ENCODE measurements at places on chromosomes 2 and 18. TPM values are rescaled to one million over a fixed set of nuclear protein-coding genes. Genes with fewer than 3 reads are reported as not detected.

Gene SP140
- total RNA-seq = not detected

Gene WNT6
- not detected for total RNA-seq

Gene ATAD2B
- 5.6 TPM for total RNA-seq

Gene MEIS1
- 14.6 TPM for total RNA-seq

Gene DNAJC27
- 1.3 TPM for total RNA-seq

Gene NRP2
- 20.4 TPM for total RNA-seq

Gene ST6GAL2
- 0.23 TPM for total RNA-seq

Gene DYNC2LI1
- 14.1 TPM for total RNA-seq

Gene TRABD2A
- 1.7 TPM for total RNA-seq

Gene DSEL
- total RNA-seq = 1.4 TPM

Gene BCL11A
- 10.8 TPM for total RNA-seq

Gene RNF149
- 55.7 TPM for total RNA-seq

Gene TGFBRAP1
- total RNA-seq = 12.4 TPM

Gene VWA3B
- not detected for total RNA-seq

Gene CIB4
- not detected for total RNA-seq

Gene SLC14A1
- not detected for total RNA-seq

Gene IL1RL1
- total RNA-seq = 0.56 TPM

Gene ALPP
- not detected for total RNA-seq

Gene EPAS1
- 155 TPM for total RNA-seq

Gene IL36B
- not detected for total RNA-seq

Gene CTLA4
- not detected for total RNA-seq

Gene MARCHF4
- 0.42 TPM for total RNA-seq

Gene KIF5C
- not detected for total RNA-seq

Gene POMC
- 0.88 TPM for total RNA-seq

Gene MAB21L4
- 20.7 TPM for total RNA-seq

Gene GALNT13
- total RNA-seq = not detected

Gene SOX11
- 4.2 TPM for total RNA-seq

Gene KCNG2
- not detected for total RNA-seq

Gene RAB27B
- total RNA-seq = 14.2 TPM

All from airway epithelial cell (primary cell).